ENCODE measurements at places on chromosomes 12 and 14. TPM values are rescaled to one million over a fixed set of nuclear protein-coding genes. Genes with fewer than 3 reads are reported as not detected.

Gene PLA2G1B
- not detected for total RNA-seq

Gene SLC17A8
- total RNA-seq = 11.0 TPM

Gene SNRPF
- 25.7 TPM for total RNA-seq

Gene POTEM
- not detected for total RNA-seq

Gene GALNT8
- 57.5 TPM for total RNA-seq

Gene RNASE4
- total RNA-seq = 1.2 TPM

Gene FOXN4
- total RNA-seq = under 0.01 TPM

DNA sequence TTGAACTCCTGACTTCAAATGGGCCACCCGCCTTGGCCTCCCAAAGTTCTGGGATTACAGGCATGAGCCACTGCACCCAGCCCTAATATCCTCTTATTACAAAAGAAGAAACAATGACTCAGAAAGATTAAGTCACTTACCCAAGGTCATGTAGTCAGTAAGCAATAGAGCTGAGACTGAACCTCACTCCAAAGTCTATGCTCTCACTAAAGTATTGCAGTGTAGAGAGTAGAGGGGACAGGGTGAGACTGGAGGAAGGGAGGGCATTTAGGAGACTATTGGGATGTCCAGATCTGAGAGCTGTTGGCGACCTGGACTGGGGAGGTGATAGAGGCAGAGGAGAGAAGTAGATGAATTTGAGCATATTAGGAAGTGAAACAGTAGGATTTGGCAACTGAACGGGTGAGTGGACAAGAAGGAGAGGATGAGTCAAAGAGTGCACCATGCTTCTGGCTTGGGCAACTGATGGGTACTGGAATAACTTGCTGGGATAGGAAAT is 11.8 kb downstream of the P2RX7 start:
- no peak for DNase-seq

DNA sequence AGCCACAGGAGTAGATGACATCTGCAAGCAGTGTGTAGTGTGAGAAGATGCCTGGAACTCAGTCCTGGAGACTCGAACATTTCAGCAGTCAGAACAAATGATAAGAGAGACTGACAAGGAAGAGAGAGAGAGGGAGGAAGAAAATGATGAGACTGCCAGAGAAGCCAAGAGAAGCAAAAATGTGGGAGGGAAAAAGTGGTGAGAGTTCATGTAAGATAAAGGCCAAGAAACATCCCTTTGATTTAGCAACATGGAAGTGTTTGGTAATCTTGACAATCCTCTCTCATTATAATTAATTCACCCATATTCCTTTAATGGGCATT is 42.6 kb downstream of the LIMA1 start:
- DNase-seq = no peak

DNA sequence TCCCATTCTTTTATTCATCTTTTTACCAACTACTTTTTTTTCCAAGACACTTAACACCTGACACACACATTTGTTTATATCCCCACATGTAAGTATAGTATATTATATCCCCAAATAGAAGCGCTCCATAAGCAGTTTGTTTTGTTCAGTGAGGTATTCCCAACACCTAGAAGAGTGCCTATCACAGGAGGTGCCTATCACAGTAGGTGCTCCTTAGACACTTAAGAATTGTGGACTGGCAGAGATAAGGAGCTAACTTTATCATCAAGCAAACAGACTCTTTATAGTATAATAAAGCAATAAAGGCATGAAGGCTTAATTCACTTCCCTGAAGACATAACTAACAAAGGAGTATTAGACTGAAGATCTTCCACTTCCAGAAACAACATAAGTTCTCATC is 29.1 kb downstream of the OSBPL8 start:
- DNase-seq = no peak

- no peak for DNase-seq
Measured at GRCh38 chr14:54785136-54785777, 117.4 kb downstream of the GCH1 start.

DNA sequence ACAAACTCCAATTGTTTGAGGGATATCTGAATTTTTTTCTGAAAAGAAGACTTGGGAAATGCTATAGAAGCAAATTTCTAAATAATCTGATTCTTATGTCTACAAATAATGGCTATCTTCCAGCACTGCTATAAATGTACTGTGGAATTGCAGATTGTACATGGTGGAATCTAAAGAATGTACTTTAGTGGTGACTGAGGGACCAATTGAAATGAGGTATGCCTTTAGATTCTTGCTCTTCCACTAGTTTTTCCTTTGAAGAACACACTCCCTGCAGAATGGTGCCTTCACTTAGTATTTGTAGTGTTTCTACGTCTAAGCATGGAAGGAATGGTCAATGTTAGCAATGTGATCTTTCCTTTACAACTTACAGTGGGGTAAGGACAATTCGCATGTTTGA is 11.7 kb upstream of the PRB4 start:
- no peak for DNase-seq

DNA sequence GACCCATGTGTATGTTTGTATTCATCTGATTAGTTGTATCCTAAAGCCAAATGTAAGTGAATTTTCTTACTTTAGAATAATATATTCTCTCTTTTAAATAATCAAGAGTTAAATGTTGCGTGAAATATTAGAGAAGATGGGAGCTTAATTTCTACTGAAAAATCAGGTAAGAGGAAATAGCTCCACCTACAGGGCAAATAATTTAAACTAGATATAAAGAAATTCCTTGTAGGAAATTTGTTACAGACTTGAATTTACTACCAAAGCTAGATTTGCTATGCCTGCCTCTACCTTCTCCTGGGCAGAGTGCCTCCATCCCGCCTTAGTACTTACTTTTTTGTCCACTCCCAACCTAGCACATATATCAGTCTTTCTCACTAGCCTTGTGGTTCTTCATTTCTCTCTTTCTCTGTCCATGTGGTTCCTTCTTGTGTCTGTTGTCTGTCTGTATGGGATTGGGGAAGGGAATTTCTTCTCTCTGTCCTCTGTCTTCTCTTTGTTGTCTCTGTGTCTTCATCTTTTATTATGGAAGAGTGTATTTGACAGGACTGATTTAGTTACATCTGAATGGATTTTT is 44.7 kb downstream of the PALS1 start:
- DNase-seq = peak; percentile 14

GRCh38 chr14:37623971-37624370 is 28.5 kb downstream of the TTC6 start:
- no peak for DNase-seq

- DNase-seq = no peak
Measured at GRCh38 chr12:62772416-62772955, 162.5 kb downstream of the PPM1H start.

- DNase-seq = no peak
Measured at GRCh38 chr14:52303236-52303635, 10.9 kb upstream of the PTGER2 start.

- no peak for DNase-seq
Measured at GRCh38 chr12:570921-571794, 92.1 kb downstream of the NINJ2 start.

DNA sequence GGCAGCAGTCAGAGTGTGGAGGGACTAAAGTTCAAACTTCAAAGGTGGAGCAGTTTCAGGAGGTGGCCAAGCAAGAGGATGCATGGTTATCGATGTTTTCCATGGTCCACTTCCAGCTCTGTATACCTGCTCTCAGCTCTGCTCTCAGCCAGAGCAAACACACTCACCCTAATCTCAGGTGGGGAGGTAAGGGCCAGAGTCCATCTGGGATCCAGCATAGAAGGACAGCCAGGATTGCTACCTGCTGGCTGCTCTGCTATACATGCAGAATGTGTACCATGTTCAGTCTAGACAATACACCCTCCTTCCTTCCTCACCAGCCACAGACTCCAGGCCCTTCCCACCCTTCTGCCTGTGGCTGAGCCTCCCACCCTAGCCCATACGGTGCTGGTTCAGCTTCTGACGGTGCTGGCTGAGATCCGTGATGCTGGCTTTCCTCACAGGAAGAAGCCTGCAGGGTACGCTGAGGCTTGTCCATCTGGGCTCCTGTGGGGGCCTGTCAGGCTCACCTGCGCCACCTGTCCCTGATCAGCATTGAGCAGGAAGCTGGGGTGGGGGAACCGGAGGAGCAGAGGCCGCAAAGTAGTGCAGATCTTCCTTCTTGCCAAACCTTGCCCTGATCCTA is 2.4 kb downstream of the CBLN3 start:
- DNase-seq = no peak

- DNase-seq = no peak
Measured at GRCh38 chr14:33879684-33880286, 71.1 kb downstream of the EGLN3 start.

GRCh38 chr12:23424685-23425084 is 524.8 kb downstream of the SOX5 start:
- no peak for DNase-seq

DNA sequence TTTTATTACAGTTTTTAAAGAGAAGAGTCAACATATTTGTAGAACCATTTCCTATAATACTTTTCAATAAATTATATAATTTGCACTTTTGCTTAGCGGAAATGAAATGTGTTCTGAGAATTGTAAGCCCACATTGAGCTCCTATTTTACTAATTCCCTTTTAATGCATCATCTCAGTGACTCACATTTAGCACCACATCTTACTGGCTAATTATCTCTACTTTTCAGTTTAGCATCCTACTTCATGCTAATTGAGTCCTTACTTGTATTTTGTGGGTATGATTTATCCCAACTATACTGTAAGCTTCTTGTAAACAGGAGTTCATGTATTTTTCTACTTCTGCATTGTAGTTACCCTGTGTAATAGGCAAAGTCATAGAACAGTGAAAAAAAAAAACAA is 67.5 kb downstream of the TMX1 start:
- no peak for DNase-seq

DNA sequence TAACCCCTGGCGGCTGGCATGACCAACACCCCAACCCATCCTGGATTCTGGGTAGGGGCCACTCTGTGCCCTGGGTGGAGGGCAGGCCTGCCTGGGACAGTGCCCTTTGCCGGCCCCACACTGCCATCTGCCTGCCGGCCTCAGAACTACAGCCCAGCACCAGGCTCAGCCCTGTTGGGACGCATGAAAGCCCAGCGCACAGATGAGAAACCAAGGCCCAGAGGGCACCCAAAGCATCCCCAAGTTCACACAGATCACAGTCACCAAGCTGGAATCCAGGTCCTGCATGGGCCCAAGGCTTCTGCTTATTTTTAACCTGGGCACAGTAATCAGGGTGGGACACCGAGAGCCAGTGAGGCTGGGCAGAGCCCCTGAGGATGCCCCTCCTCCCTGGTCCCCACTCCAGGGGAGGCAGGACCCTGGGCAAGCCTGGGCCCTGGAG is 26.2 kb downstream of the RFLNA start:
- DNase-seq = peak; percentile 83

GRCh38 chr12:44307506-44308168 is 471.8 kb downstream of the TMEM117 start:
- no peak for DNase-seq

DNA sequence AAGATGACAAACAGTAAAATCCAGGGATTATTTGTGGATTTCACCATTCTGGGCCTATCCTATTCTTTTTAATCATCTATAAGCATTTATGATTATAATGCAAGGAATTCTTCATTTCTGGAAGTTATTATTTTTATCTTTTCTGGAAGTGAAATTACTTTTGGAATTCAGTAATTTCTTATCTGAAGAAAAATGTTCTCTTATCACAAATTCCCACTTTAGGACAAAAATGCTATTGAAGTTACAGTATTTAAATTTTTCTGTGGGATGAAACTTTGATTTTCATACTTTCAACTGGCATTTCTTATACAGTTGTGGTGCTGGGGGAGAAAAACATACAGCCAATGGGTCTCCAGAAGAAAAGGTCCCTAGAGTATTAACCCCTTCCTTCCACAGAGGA is 96.0 kb downstream of the CAND1 start:
- no peak for DNase-seq

DNA sequence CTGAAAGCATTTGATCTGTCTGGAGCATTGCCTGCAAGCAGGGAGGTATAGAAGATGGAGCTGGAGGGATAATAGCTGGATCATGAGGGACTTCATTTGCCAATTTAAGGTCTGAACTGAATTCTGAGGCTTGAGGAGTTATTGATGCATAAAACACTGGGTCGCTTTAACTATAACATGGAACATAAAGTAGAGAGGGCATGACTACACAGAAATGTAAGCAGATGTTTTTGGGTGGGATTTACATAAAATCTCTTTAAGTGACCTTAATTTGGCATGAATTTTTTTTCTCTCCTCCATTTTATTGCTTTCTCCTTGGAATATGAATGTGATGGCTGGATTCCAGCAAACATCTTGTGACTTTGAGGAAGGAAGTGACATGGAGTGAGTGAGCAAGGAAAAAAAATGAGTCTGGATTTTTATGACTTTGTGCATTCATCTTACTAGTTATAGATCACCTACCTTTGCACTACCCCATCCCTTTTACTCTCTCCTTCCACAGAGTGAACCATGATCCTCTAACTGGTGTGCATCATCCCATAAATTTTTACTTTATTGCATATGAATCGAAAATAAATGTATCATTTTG is 356.0 kb downstream of the DUSP6 start:
- no peak for DNase-seq
